ENCODE measurements at places on chromosomes 1 and 21.

DNA sequence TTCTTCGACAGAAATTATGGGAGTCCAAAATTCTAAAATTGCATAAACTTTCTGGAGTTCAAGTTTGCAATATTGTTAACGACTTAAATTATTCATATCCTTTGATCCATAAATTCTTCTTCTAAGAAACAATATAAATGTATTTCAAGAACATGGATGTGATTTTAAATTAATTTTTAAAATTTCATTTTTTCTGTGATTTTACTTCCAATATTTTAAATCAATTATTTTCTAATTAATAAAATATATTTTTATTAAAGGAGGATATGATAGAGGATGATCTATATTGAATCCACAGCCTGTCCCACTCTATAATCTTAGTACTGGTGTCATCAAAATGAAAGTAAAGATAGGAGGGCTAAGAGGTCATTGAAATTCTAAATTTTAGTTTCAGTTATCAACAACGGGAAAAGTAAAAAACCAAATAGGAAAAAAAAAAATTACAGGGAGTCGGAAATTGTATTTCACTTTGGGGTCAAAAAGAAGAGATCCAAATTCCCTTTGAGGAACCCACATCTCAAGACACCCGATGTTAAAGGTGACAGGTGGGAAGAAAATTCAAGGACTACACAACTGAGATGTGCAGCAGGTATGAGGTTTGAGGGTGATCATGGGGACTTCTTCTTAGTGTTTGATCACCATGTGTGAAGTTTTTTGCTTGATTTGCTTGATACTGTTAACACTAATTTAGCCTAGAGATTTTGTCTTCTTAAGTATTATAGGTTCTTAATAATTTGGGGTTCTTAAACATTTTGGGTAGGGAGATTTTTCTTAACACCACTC is 154.8 kb upstream of the RGS18 start:
- no peak for DNase-seq

- DNase-seq = no peak
Measured at GRCh38 chr21:39568361-39568760, 44.4 kb upstream of the B3GALT5 start.

- DNase-seq = no peak
Measured at GRCh38 chr1:110062612-110063011, 7.9 kb downstream of the ALX3 start.

DNA sequence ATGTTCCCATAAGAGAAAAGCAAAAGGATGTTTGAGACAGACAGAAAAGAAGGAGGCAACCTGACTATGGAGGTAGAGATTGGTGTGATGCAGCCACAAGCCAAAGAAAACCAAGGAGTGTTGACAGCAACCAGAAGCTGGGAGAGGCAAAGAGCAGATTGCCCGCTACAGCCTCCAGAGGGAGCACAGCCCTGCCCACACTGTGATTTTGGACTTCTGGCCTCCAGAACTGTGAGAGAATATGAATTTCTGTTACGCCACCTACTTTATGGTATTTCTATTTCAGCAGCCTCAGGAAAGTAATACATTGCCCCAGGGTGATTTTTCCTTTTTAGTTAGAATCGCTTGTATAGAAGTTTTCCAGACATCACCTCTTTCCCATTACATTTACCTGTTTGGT is 28.4 kb downstream of the SLAMF6 start:
- no peak for DNase-seq

DNA sequence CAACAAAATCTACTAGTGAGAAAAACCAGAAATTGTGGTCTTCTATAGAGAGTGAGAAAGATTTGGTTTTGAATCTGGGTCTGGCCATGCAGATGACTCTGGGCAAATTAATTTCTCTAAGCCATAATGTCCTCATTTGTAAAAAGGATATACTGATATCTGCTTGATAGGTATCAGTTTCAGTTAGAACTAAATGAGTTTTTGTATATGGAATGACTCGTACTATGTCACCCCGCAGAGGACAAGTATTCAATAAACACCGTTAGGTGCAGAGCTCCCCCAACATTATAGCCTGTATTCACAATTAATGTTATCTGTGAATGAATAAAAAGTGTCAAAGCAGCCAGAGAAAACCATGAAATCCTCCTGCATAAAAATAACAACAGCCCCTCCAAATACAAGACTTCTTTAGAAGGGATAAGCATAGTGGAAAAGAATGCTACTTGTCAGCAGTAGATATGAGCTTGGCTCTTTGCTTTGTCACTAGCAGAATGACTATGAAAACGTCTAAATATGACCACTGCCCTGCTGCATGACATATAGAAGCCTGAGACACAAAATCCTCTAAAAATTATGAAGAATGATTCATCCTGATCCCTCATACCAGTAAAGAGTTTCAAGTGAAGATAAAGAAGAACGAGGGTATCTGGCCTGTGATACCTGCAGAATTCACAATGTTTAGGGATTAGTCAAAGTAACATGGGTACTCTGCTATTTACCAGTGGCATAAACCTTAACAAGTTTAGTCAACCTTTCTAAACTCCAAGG is 17.8 kb downstream of the SCAF4 start:
- no peak for DNase-seq

GRCh38 chr1:208766832-208767231 is 522.6 kb upstream of the PLXNA2 start:
- DNase-seq = no peak

GRCh38 chr1:163672976-163673758 is 351.4 kb downstream of the NUF2 start:
- no peak for DNase-seq

DNA sequence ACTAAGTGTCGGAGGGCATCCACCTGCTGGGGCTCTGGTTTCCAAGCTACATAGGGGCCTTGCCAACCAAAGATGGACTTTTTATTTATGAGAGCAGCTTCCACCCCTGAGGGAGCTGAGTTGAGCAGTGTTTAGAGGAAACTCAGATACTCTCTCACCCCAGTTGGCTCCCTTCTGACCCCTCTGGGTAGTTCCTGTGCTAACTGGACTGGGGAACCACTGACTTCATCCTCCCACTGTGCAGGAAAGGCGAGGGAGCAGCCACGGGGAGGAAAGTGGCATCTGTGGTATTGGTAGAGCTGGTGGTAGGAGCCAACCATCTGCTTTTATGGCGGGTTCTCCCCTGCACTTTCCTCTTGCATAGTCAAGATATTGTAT is 70.4 kb downstream of the MPZL1 start:
- no peak for DNase-seq

- no peak for DNase-seq
Measured at GRCh38 chr1:116435806-116436610, 63.0 kb downstream of the ATP1A1 start.

- DNase-seq = no peak
Measured at GRCh38 chr1:50917138-50918137, 42.6 kb downstream of the FAF1 start.

DNA sequence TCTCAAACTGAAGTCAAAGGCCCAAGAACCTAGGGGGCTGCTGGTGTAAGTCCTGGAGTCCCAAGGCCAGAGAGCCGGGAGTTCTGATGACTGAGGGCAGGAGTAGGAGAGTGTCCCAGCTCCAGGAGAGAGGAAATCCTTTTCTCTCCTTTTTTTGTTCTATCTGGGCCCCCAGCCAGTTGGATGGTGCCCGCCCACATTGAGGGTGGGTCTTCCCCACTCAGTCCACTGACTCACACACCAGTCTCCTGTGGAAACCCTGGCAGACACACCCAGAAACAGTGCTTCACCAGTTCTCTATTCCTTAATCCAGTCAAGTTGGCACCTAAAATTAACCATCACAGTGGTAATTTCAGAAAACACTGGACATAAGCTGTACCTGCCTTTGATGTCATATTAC is 12.7 kb upstream of the WDR26 start:
- no peak for DNase-seq

GRCh38 chr1:44672254-44672955 is 1.9 kb downstream of the TMEM53 start:
- DNase-seq = no peak

GRCh38 chr21:45791562-45792418 is 148.3 kb downstream of the PCBP3 start:
- DNase-seq = no peak

GRCh38 chr1:67149179-67149770 is 14.5 kb upstream of the C1orf141 start:
- no peak for DNase-seq

Data from stimulated activated CD4-positive, alpha-beta T cell treated with anti-CD3 and anti-CD28 coated beads, TNF-alpha, amount 100 ng/mL, for 4 hours (primary cell).